ENCODE measurements at places on chromosomes 3 and 15.

GRCh38 chr15:34084086-34084485 lies 17.6 kb downstream of the EMC7 start:
- DNase-seq: no peak

GRCh38 chr15:58854593-58854992 lies 78.9 kb downstream of the SLTM start:
- DNase-seq: no peak

DNA sequence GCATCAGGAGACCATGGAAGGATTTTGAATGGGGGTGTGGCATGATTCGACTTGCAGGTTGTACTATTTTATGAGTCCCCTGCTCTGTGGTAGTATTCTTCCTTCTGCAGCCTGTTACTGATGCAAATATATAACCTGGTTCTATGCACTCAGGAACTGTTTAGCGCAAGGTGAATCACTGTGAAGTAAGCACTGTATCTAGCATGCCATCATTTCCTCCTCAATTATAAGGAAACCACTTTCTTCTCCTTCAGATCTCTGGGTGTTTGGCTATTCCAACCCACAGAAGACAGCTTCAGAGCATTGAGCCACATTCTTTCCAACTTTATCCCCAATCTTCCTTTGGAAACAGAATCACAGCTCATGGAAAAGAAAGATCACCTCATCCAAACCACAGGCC lies 176.7 kb downstream of the DIPK2A start:
- no peak for DNase-seq

DNA sequence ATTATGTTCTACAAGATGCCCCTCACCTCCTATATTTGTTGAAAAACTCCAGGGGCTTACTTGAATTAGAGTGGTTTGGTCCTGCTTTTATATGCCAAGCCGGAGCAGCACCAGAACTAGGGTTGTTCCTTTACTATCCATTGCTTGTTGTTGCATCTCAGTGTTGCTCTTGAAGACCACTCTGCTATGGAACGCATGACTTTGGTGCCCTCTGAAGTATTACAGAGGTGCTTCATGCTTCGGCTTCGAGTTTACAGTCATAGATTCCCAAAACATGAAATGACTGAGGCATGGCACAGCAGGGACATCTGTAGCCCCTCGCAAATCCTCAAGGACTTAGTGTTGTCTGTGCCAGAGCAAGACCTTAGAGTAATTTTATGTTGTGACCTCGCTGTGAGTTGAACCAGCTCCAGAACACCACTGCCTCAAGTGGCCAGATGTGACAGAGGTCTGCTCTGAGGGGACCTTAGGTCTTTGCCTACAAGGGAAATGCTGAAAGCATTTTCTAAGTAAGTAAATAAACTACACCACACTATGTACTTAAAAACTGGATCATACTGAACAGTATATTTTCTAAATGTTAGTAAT lies 67.2 kb upstream of the SIAH2 start:
- DNase-seq: no peak

GRCh38 chr3:41267975-41268640 lies 68.8 kb downstream of the CTNNB1 start:
- no peak for DNase-seq

DNA sequence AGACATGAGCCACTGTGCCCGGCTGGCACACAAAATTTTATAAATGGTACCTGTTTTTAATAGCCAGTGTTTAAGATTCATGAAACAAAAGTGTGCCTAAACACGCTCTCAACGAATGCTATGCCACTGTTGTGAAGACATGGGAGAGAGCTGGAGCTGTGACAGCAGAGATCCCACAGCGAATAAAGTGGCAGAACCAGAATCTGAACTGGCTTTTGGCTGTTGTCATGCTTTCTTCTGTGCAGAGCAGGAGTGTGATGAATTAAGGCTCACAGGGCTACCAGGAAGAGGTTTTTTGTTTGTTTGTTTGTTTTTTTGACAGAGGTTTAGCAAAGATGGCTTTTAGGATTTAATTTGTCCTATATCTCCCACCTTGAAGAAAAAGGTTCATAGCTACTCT lies 14.5 kb downstream of the PTPRG start:
- no peak for DNase-seq

DNA sequence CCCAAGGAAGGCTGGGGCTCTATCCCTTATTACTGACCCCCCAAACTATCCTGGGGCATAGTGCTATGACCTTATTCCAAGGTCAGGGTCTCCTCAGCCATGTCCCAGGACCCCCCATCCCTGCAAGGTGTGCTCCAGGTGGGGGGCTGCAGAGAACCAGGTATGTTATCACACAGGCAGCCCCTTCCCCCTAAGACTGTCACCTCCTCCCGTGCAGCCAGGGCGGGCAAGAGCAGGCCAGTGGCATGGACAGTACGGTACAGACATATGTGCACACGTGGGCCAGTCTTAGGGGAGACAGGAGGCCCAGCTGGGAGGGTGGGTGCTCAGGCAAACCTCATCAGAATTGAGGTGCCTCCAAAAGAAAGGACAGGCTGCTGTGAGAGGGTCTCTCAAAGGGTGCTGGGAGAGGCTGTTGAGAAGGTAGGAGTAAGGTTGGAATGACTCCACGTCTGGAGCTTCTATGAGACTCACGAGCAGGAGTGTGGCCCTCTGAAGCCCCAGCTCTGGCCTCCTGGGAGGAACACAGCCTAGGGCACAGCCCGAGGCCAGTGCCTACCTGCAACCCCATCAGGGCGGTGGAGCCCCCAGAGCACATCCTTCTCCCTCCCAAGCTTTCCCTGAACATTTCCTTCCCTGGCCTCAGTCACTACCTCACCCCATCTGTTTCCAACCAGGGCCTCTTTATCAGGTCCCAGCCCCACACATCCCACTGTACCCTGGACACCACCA lies 1.7 kb upstream of the COL7A1 start:
- no peak for DNase-seq

- peak; percentile 42 for DNase-seq
These were observed 32.2 kb upstream of the FMN1 start for GRCh38 chr15:33226559-33227181.

GRCh38 chr3:107845380-107846278 lies 245.2 kb downstream of the CD47 start:
- no peak for DNase-seq

All from stimulated activated CD4-positive, alpha-beta T cell treated with anti-CD3 and anti-CD28 coated beads, Interleukin-2, amount 100 ng/mL, for 48 hours (primary cell).